ENCODE measurements at places on chromosomes 16 and 17. TPM values are rescaled to one million over a fixed set of nuclear protein-coding genes. Genes with fewer than 3 reads are reported as not detected.

The EIF5A gene
- 353 TPM for total RNA-seq

DNA sequence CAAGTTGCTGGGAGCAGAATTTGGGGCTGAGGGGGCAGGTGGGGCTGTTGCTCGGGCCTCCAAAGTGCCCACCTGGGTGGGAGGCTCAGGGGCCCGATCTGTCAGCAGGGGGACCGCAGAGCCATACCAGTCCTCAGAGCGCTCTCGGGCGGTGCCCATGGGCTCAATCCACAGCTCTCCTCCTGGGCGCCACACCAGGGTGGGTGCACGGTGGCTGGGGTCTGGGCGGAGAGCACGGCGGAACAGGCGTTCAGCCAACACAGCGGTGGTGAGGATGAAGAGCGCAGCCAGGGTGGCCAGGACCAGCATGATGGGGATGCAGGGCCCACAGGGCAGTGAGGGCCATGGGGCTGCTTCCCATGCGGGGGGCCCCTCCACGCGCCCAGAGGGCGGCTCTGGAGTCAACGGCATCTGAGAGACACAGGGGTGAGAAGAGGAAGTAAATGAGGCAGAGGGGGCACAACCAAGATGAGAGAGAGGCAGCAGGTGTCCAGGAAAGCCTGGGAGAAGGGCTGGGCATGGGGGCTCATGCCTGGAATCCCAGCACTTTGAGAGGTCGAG lies 1.2 kb downstream of the C16orf54 start:
- DNase-seq, result no peak

The PRM3 gene
- not detected for total RNA-seq

DNA sequence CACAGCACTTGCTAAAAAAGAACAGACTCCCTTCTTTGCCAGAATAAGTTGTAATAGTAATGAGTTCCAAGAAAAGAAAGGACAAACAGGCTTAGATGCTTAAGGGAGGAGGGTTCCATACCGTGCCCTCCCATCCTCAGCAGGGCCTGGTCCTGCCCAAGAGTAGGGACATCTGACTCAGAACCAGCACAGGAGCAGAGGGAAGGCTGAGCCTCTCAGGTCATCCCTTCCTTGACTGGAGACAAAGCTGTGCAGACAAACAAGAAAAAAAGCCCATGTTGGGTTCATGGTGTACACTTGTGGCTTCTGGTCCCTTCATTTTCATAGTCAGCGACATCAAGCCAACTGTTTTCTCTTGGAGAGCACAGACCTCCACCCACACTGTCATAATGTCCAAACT lies 44.2 kb upstream of the NDRG4 start:
- DNase-seq, result no peak

DNA sequence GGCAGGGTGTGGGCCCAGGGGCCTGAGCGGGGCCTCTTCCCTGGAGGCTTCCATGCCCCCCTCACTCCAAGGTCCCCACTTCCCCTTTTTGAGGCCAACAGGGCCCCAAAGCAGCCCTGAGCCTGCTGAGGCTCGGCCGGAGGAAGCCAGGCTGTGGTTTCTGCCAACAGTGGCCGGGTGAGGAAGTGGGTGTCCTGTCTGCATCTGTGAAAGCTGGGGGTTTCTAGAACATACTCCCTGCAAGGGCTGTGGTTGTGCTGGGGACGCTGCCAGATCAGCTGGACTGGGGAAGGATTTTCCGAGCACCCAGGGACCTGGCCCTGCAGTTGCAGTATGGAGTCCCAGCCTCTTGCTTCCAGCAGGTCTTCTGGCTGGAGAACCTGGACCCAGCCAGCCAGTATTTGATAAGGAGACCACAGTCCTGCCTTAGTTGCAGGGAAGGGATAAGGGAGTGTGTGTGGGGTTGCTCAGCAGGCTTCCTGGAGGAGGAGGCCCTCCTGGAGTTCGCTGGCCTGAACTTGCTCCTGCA lies 15.7 kb downstream of the ADCY7 start:
- no peak for DNase-seq

The BRIP1 gene
- total RNA-seq, result 12.6 TPM

- DNase-seq, result no peak
These were observed 109.2 kb downstream of the C16orf95 start for GRCh38 chr16:87207965-87208364.

Measured in epithelial cell of proximal tubule (primary cell).